Heart left ventricle (tissue), 16 donors: ENCODE measurements at places on chromosomes 13 and 19. TPM values are rescaled to one million over a fixed set of nuclear protein-coding genes. Genes with fewer than 3 reads are reported as not detected.

EPS8L1 gene
- total RNA-seq, result 2.9 TPM

ZNF888 gene
- total RNA-seq, result 1.4 TPM

KIR3DL2 gene
- not detected for total RNA-seq

URAD gene
- total RNA-seq, result not detected

DNA sequence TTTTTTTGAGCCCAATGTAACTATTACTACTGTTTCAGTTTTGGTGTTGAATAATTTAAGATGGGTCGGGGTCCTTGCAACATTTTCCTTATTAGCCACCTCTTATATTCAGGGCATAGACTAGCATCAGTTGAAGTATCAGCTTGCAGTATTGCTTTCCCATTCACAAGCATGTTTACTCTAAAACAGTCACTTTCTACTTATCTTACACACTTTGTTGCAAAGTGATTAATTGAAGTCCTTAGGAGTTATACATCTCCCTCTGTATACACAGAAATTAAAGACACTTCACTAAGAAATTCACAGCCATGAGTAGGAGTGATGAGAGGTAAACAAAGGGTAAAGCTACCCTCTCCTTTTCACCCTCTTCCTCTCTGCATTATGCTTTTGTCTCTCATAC lies 27.6 kb downstream of the SLAIN1 start:
- DNase-seq, result no peak
- no peak overlapping the region for H3K27ac ChIP-seq
- no peaks in the 10 kb centered on the region for H3K36me3 ChIP-seq
- H3K27me3 ChIP-seq, result no peaks in the 10 kb centered on the region

DNA sequence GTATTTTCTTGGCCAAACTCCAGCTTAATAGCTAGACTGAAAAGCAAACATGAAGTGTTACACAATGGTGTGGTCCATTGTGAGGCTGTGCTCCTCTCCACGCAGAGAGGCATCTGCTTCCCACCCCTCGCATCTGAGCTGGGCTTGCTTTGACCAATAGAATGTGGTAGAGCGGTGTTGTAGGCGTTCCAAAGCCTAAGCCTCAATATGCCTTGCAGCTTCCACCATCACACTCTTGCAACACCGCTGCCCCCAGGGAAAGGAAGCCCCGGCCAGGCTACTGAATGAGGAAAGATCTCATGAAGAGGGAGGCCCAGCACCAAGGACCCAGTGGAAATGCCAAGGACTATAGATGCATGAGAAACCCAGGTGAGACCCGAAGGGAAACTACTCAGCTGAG lies 9.4 kb downstream of the FLT1 start:
- no peaks in the 10 kb centered on the region for H3K36me3 ChIP-seq
- no peak for DNase-seq
- H3K27ac ChIP-seq, result no peak overlapping the region
- H3K4me1 ChIP-seq, result peaks cover 66% of the 10 kb centered on the region
- no peaks in the 10 kb centered on the region for H3K27me3 ChIP-seq

DNA sequence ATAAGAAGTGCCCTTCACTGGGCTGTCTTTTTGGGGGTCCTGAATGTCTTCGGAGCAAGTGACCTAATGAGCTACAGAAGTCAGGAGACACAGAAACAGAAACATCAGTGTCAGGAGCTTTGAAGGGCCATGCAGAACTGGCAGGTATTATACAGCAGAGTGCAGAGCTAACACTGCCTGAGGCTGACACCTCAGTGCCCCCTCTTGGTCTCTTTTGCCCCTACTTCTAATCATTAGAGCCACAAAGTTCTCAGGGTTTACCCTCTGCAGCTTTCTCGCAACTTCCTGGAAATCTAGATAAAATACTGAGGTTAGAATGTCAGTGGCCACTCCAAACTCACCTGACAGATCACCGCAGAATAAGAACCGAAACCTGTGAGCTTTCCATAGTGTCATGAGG lies 172.7 kb downstream of the B3GLCT start:
- H3K36me3 ChIP-seq, result no peaks in the 10 kb centered on the region
- H3K4me3 ChIP-seq, result no peak overlapping the region
- no peaks in the 10 kb centered on the region for H3K4me1 ChIP-seq
- H3K27me3 ChIP-seq, result no peaks in the 10 kb centered on the region
- no peak for DNase-seq
- no peak overlapping the region for H3K27ac ChIP-seq

GRCh38 chr19:40381321-40381720 lies 8.7 kb downstream of the HIPK4 start:
- no peak for DNase-seq
- H3K4me3 ChIP-seq, result no peak overlapping the region
- no peak overlapping the region for H3K27ac ChIP-seq
- H3K27me3 ChIP-seq, result no peaks in the 10 kb centered on the region

GRCh38 chr19:20912973-20913372 lies 10.1 kb upstream of the ZNF85 start:
- no peaks in the 10 kb centered on the region for H3K27me3 ChIP-seq
- no peak for DNase-seq
- no peak overlapping the region for H3K27ac ChIP-seq
- no peak overlapping the region for H3K4me3 ChIP-seq
- no peaks in the 10 kb centered on the region for H3K36me3 ChIP-seq

DNA sequence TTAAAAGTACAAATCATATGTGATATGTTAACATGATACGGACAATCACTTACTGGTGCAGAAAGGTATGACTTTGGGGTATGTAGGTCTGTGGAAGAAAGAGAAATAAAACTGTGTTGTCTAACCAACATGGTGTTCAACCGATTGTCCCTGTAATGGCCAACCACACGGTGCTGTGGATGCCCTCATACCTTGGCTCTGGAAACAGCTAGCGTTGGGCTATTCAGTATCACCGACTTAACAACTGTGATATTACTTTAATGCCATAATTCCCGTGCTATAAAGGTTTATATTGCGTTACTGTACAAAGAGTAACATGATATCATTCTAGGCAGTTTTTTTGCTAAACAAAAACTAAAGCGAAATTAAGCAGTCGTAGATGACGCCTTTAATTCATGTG lies 448.3 kb downstream of the EFNB2 start:
- no peak for DNase-seq
- H3K4me3 ChIP-seq, result no peak overlapping the region
- H3K27me3 ChIP-seq, result no peaks in the 10 kb centered on the region

DNA sequence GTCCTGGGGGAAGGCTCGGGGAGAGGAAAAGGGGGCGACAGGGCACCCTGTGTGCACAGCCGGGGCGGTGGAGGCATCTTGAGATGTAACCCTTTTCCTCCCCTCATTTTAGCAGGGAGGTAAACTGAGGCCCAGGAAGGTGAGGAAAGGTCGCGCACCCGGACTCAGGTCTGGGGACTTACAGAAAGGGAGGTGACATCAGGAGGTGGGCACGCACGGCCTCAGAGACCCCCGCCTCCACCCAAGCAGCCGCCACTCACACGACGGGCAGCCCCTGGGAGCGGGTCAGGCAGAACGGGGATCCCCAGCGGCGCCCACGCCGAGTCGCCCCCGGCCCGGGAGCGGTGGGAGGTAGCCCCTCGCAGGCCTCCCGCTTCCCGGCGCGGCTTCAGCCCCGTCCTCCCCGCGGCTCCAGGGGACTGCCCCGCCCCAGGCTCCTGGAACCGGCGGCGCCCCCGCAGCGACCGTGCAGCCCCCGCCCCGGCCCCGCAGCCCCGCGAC lies 477 bp downstream of the PIP5K1C start:
- no peak for DNase-seq
- no peaks in the 10 kb centered on the region for H3K36me3 ChIP-seq
- H3K27ac ChIP-seq, result peak overlapping the region; percentile 91

GRCh38 chr13:75151081-75151643 lies 330.8 kb downstream of the TBC1D4 start:
- no peaks in the 10 kb centered on the region for H3K4me1 ChIP-seq
- no peak overlapping the region for H3K4me3 ChIP-seq
- DNase-seq, result no peak
- no peaks in the 10 kb centered on the region for H3K36me3 ChIP-seq
- H3K27ac ChIP-seq, result no peak overlapping the region
